ENCODE measurements at places on chromosomes 16 and 17. TPM values are rescaled to one million over a fixed set of nuclear protein-coding genes. Genes with fewer than 3 reads are reported as not detected.

OR1A1 gene
- not detected for polyA plus RNA-seq

GGT6 gene
- 49.5 TPM for polyA plus RNA-seq

CD79B gene
- 1.5 TPM for polyA plus RNA-seq

MT2A gene
- 264 TPM for polyA plus RNA-seq

SKAP1 gene
- polyA plus RNA-seq = 1.1 TPM

TMEM238L gene
- polyA plus RNA-seq = 8.1 TPM

ACE gene
- 1.9 TPM for polyA plus RNA-seq

TBC1D3C gene
- polyA plus RNA-seq = not detected

All from esophagus (tissue), 2 donors.